ENCODE measurements at places on chromosomes 3 and 15.

- DNase-seq = no peak
Measured at GRCh38 chr3:70899816-70900215, 587.4 kb upstream of the MDFIC2 start.

DNA sequence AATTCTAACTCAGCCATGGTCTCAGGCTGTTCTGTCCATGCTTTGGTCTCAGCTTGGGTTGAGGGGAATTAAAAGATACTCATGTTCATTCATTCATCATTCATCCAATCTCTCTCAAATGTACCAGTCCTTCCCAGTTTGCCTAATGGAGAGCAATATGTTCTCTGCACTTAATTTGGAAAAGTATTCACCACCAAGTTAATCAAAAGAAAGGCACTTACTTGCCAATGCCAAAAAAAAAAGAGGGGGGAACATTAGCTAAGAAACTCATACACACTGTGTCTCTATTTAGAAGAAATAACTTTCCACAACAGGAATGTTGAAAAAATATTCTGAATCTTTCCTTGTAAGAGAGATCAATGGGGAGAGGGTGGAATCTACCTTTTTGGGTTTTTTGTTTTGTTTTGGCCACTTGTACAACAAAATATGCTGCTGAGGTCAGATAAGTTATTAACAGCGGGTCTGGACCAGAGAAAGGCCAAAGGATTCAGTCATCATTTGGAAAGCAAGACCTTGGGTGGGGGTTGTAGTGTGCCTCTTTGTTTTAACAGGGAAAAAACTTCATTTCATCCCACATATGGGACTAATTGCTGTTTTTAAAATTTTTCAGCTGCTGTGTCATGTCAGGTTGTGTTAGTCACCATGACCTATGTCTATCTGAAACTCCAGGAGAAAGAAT is 152.3 kb downstream of the FBN1 start:
- DNase-seq = no peak

DNA sequence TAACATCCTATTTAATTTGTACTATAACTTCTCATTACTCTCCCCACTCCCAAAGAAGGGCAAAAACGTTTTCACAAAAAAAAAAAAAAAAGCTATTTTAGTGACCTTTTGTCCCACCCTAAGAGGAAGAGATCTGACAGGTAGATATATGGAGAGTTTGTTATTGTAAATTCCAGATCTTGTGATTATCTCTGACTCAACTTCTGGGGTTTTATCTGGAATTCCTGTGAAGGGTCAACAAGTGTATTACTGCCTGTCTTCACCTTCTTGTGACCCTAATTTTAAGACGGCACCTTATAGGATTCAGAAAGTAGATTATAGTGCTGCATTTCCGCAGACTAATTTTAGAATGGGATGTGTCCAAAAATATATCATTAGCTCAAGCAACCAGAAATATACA is 205.9 kb upstream of the CDIN1 start:
- DNase-seq = no peak

- DNase-seq = no peak
Measured at GRCh38 chr15:37218351-37218916, 118.1 kb upstream of the MEIS2 start.

DNA sequence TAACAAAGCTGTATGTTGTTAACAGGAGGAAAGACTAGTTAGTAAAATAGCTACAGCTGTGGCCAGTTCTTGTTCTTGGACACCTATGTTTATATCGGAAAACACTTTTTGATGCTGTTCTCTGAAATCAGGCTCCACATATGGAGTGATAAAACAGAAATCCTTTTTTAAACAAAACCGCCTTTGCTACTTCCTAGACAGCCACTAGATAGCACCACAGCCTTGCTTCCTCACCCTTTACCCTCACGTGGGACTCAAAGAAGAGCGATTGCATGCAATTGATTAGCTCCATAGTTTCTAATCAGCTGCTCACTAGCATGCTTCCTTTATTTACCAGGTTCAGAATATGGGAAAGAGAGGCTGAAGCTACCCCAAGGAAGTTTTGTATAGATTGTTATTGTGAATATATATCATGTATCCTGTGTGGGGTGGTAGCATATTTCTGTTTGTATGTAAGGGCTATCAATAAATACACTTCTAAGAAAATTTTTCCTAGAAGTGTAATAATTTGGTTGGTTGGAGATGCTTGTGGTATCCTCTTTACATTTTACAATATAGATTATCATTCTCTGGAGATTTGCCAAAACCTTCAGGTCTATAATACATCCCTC is 4.3 kb upstream of the MTFMT start:
- no peak for DNase-seq

DNA sequence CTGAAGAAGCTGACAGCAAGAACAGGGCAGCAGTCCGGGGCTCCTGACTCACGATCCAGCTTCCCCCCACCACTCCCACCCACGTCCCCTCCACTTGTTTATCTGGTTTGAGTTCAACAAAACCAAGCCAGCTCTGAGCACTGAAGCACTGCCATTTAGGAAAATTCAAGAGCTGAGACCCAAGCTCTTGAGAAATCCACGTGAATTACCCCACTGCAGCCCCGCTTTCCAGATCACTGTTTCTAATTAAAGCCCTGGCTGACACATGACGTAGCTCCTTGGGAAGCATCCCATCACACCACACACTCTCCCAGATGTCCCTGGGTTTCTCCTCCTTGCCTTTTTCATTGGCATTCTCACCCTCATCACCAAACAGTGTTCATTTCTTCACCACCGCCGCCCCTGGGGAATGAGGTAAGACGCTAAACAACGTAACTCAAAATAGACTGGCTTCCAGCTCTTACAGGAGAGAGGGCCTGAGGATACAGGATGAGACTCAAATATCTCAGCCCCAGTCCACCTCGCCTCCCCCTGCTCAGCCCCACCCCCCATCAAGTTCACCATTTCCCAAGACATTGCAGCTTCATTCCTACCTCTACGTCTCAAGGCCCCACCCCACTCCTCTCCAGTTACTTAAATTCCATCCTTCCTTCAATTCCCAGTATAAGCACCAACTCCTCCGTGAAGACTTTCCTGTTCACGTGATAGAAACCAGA is 95.4 kb downstream of the SRGAP3 start:
- no peak for DNase-seq

GRCh38 chr3:172859041-172859440 is 108.5 kb downstream of the ECT2 start:
- no peak for DNase-seq

DNA sequence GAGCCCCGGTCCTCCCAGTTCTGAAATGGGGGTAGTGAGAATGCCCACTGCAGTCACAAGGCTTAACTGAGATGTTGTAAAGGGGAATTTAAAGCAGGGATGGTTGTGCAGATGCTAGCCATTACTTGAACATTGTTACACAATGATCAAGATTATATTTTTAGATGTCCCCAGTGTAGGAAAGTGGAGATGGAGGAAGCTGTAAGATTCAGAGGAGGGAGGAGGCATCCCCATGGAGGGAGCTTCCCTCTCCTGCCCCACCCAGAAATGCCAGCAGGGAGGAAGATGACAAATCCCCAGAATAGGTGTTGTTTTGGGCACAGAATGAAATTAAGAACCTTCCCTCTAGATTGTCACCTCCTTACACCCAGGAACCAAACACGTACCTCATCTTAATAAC is 46.1 kb downstream of the EFCAB12 start:
- DNase-seq = no peak

DNA sequence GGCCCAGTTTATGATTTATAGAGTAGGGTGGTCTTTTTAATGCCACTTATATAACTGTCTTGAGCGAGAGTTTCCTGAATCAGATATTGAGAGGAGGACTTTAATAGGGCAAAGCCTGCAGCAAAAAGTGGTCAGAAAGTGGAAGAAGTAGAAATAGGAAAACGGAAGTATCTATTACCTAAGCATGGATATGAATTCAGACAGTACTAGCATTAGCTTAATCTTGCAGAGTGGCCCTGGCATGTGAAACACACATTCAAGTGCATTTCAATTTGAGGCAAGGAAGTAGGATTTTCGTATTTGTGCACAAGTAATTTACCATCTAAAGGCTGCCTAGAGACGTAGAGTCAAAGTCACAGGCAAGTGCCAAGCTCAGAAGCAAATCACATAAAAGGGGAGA is 622.3 kb downstream of the DIPK2A start:
- no peak for DNase-seq

GRCh38 chr15:38017721-38018120 is 83.3 kb downstream of the TMCO5A start:
- DNase-seq = no peak

- no peak for DNase-seq
Measured at GRCh38 chr15:88835646-88836045, 32.4 kb downstream of the ACAN start.

GRCh38 chr3:178117641-178118040 is 418.6 kb upstream of the KCNMB2 start:
- DNase-seq = no peak

DNA sequence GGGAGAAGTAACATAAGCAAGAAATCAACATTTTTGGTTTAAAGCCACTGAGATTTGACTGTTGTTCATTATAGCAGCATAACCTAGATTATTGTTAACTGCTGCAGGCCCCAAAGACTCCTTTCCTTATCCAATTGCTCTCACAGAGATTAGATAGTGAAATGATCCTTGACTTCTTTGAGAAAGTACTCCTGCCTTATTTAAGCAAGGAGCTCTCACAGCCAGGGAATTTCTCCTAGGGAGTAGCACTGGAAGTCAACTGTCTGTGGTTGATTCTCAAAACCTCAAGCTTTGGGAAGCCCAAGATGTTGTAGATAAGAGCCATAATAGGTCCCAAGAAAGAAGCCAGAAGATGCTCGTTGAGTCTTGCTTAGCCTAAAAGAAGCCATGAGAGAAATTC is 151.8 kb upstream of the TSC22D2 start:
- DNase-seq = no peak

DNA sequence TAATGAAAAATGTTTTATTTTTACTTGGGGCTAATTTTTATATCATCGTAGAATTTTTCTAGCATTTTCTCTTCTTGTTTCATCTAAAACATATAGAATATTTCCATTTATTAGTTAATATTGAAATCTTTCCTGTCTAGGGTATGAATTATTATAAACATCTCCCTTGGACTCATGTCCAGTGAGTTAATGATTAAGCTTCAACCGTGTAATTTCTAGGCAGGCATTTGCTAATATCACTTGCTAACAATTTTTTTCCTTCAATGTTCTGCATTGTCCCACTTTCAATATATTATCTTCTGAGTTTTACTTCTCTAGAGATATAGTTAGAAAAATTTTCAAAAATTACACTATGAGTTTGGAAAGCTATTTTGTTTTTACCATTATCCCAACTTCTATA is 1371.6 kb upstream of the EPHA6 start:
- no peak for DNase-seq

DNA sequence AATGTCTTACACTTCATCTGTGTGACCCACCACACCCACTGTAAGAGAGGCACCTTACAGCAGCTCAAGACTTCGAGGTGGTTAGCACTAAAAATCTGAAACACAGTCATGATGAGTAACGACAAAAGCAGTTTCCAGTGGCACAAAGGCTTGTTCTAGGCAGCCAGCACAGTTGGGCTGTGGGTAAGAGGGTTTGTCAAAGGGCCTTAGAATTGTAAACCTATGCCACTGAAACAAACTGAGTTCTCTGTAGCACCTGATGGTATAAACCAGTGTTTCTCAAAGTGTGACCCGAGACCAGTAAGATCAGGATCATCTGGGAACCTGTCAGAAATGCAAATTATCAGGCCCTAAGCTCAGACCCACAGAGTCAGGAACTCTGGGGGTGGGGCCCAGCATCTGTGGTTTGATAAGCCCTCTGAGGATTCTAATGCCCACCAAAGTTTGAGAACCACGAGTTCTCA is 36.5 kb downstream of the DAPK2 start:
- no peak for DNase-seq

DNA sequence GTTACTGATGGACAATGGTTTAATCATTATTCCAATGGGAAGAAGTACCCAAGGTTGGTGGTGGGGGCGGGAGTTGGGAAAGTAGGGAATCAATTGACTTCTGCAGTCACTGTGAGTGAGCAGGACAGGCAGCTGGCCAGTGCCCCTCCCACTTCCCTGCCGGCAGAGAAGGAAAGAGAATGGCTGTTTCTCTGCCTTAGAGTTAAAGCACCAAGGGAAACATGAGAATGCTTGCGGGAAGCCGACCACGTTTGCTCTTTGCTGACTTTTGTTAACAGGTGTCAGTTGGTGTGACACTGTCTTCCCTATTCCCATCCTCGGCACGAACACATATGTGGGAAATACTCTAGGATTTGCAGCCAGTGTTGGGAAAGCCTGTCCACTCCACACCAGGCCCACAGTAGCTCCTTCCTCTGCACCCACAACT is 33.5 kb upstream of the MFSD1 start:
- no peak for DNase-seq

DNA sequence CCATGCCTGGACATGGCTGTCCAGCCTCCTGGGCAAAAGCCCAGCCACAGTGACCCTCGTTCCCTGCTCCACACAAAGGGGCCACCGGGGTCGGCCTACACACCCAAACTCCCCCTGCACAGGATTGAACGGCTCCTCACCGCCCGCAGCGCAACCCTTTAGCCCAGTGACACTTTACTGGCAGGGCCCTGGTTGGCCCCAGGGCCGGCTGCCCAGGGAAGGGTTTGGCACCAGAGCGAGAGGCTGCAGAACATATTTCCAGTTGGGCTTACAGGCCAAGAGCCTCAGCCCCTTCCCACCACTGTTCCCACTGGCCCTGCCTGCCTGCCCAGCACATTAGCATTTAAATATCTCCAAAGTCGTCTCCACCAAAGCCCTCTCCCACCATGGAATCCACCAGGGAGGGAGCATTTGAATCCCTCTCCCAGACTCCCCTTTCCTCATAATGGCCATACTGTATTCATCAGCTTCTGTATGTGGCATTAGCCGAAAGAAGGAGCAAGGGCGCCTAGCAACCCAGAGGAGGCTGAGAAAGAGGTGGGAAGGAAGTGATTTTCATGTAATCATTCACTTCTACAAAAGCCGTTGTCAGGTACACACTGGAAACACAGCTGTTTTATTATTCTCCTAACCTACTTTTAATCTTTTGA is 85.4 kb downstream of the SLC6A11 start:
- no peak for DNase-seq

DNA sequence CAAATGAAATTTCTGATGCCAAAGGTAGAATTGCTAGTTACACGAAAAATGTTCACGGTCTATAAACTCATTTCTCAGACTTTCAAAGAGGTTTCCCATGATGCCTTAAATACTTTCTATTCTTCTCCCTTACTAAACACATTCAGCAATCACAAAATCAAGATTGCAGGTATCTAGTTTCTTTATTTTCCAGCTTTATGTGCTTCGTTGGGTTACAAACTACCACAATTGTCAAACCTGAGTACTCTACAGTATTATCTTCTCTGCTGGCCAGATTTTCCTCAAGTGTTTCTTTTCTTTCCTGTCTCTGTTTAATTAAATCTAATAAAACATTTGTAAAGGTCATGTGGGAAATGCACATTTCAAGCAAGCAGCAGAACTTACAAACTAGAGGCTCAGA is 201.8 kb upstream of the ZNF385D start:
- no peak for DNase-seq

DNA sequence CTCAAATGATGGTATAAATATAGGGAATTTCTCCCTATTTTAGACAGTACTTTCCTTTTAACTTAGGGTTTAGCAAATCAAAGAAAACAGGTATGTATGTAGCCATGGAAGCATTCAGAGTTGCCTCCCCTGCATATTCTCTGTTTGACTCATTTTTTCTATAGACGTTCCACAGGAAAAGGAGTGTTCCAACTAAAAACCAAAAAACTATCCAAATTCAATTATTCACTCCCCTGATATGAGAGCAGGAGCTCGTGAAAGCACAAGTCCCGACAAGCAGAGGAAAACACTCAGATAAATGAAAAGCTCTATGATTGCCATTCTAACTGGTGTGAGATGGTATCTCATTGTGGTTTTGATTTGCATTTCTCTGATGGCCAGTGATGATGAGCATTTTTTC is 119.5 kb downstream of the FRMD5 start:
- no peak for DNase-seq

- DNase-seq = no peak
Measured at GRCh38 chr15:92906563-92907081, 6.5 kb downstream of the CHD2 start.
